ENCODE measurements at places on chromosomes 4 and X.

GRCh38 chrX:35622040-35622439, 176.1 kb upstream of the MAGEB16 start:
- DNase-seq, result no peak

DNA sequence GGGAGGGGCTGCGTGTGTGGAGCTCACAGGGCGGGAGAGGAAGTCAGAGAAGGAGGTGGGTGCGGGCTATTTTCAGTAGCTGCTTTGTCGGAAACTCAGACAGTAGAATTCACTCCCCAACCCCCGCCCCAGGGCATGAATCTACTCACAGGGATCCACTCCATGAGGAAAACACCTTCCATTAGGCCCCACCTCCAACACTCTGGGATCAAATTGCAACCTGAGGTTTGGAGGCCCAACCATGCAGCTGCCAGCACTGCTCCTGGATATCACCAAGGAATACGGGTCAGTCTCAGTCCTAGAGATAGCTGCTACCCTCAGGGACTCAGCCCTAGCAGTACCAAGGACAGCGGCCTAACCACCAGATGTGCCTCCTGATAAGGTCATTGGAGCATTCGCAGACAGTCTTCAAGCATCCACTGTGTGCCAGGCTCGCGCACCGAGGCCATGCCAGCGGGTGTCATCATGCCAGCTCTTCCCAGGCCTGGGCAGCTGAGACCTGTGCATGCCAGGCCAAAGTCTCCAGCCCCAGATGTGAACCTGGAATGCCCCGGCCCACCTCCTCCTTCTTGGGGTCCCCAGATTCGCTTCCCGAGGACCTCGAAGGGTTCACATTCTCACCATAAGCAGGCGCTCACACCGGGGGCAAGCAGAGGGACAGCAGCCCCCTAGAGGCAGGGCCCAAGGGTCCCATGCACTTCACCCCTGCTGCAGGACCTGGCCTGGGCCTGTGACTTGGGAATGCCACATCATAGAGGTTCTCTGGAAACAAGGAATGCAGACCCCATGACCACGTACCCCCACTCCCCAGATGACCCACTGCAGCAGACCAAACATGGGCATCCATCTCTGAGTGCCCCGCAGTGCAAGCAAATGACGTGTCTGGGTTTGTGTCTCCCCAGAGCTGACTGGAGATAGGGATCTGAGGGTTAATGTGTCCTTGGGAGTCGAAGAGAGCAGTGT, 102.3 kb downstream of the ADRA2C start:
- DNase-seq, result no peak

DNA sequence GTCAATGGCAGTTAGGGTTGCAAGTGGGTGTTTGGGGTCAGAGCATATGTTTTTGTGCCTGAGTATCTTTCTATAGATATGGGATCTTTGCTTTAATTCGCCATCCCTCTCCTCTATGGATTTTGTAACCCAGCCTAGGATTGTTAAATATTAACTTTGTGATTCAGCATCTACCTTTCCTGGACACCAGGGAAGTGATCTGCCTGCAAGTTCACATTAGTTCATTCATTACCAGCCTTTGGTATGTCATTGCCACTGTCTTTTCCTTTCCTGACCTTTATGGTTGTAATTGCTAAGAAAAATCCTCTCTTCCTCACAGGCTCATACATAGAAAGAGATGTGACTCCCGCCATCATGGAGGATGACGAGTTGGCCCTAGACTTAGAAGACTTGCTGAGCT, 73.8 kb downstream of the KIT start:
- no peak for DNase-seq

DNA sequence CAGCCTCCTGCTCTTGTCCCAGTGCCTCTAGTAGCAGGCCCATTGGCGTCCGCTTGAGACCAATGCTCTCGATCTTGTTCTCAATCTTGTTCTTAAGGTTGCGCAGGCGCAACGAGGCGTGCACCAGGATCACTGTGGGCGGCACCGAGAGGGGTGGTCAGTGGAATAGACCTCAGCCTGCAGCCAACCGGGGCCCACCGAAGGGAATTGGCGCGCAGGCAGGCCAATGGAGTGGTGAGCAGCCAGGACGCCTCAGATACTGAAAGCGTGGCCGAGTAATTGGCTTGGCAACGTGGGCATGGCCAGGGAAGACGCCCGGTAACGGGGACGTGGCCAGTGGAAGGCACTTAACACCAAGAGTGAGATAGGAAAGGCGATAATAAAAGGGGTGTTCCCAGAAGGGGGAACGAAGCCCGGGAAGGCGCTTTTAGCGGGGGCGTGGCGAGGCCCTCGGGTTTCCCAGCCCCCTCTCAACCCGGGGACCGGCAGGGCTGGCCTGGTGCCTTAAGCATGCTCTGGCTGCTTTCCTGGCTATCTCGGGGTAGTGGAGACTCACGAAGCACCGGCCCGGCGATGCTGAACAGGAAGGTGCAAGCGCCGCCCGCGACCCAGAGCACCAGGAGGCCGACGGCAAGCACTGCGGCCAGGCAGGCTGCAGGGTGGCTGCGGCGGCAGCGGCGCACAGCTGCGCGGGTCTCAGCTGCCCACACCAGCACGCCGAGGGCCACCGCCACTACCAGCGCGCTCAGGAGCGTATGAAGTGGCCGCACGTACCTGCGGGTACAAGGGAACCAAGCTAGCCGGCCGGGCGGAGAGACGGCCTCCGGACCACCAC, 1.7 kb downstream of the PRAF2 start:
- no peak for DNase-seq

- DNase-seq, result no peak
Measured at GRCh38 chr4:172648471-172648870, 520.1 kb upstream of the GALNT7 start.

DNA sequence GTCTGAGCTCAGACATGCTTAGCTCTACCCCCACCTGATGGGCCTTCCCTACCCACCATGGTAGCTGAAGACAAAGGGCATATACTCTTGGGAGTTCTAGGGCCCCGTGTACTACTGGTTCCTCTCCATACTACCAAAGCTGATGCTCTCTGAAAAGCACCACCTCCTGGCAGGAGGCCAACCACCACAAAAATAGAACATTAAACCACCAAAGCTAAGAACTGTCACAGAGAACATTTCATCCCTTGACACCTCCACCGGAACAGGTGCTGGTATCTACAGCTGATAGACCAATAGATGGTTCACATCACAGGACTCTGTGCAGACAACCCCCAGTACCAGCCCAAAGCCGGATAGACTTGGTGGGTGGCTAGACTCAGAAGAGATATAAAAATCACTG, 13.4 kb downstream of the EDA2R start:
- no peak for DNase-seq

DNA sequence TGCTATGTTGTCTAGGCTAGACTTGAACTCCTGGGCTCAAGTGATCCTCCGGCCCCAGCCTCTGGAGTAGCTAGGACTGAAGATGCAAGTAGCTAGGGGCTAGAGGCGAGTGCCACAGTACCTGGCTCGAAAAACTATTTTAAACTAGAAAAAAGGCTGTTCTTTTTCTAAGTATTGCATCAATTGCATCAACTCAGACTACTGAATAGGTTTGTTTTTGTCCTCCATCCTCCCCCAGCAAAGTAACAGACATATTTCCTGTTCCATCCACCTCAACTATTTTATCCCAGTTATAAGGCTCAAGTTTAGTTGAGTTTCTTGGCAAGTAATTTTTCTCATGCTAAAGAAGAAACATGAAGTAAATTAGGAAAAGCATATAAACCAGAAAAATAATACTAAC, 4.1 kb downstream of the SH3RF1 start:
- DNase-seq, result no peak

- DNase-seq, result no peak
Measured at GRCh38 chr4:175562111-175562510, 250.0 kb downstream of the GPM6A start.

DNA sequence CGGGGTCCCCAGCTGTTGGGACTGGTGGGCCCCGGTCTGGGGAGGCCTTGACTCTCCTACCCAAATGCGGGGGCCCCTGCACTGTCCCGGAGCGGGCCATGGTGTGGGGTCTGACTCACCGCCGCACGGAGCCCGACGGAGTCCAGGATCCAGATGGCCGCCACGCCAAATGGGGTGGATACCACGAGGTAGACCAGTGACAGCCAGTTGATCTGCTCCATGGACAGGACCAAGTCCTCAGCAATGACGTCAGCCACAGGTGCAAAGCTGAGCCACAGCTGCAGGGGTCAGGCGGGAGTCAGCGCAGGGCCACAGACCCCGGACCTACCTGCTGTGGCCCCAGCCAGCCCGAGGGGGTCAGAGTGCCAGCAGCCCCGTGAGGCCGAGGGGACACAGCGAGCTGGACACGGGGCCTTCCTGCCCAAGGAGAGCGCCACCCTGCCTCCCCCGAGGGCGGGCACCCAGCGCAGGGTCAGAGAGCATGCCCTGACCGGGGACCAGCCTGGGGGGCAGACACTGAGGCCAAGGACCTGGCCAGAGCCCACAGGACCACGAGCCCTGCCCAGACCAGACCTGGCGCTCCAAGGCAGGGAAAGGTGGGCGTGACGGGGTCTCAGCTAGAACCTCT, 2.4 kb downstream of the SLC49A3 start:
- DNase-seq, result no peak

DNA sequence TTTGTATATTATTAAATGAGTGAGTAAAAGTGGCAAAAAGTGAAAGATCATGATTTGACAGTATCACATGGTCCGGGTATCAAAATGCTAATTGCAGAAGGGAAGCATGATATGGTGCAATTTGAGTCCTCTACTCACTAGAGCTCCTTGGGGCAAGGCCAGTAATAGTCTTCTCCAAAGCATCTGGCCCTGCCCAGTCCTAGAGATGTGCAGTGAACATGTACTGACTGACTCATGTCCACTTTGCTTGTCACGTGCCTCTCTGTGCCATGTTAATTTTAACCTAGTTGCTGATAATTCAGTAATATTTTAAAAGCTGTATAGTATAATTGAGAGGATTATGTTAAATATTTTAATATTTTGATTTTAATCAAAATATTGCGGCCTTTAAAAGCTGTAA, 54.6 kb upstream of the TENM3 start:
- no peak for DNase-seq

GRCh38 chr4:34534916-34535315, 1709.4 kb downstream of the ARAP2 start:
- DNase-seq, result no peak

DNA sequence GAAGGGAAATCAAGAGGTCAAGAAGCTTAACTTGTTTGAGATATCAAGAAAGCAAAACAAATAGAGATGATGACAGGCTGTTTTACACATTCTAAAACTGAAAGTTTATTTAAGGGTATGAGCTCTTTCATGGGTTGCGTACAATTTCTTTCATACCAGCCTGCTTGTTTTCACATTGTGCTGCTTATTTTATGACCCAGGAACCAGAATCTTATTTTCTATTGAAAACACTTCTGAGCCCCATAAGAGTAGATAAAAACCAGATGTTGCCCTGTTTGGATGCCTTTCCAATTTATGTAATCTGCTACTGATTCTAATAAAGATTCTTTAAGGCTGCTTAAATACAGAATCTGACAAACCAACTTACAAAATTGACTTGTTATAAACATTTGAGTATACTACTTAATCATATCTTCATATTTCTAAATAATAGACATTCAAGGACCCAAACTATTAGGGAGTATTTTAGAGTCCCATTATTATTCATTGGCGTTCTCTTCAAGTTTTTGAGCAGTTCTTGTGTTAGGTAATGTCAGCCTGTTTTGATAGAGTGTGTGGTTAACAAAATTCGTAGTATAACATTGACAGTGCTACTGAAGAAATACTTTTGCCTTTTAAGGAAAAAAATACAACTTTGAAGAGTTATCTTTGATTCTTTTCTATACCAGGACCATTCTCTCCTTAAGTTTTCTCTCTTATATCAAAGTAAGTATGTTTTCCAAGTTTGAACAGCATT, 74.4 kb downstream of the PDLIM5 start:
- no peak for DNase-seq

DNA sequence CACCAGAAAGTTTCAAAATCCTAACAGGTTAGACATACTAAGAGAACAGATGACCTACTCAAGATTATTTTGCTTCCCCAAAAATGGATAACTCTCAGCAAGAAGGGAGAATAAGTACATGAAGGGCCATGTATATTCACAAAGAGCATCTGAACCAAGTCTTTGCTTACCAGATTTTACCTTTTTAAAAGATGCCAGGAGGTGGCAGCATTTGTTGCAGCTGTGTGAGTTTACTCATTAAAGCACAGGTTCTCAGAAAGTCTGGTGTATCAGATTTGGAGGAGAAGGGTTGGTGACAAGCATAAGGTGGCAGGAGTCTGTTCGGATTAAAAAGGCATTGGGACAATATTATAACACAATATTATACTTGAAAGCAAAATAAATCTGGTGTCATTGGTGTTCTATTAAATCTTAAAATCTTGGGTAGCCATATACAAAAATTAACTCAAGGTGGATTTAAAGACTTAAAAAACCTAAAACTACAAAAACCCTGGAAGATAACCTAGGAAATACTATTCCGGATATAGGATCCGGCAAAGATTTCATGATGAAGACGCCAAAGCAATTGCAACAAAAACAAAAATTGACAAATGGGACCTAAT, 51.3 kb upstream of the NFKB1 start:
- DNase-seq, result no peak

DNA sequence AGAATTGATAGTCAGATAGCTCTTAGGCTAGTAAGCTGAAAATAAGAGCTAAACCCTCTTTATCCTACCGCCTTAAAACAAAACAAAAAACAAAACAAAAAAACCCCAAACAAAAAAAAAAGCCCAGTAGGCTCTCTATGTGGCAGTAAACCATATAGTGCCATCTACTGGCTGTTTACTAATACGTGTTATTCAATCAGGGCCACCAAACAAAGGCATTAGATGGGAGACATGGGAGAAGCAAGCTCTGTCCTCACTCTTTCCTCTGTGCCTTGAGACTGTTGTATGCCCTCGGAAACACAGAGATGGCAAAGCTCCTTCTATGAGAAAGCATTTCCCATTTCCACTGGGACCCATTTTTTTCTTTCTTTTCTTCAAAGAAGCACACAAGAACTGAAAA, 148.8 kb upstream of the MID1 start:
- DNase-seq, result no peak

GRCh38 chrX:34218063-34218462, 85.9 kb upstream of the FAM47A start:
- no peak for DNase-seq

GRCh38 chrX:118016422-118016821, 100.2 kb downstream of the KLHL13 start:
- DNase-seq, result no peak

GRCh38 chrX:9429767-9430166, 35.1 kb upstream of the TBL1X start:
- no peak for DNase-seq

- no peak for DNase-seq
Measured at GRCh38 chrX:149718757-149719156, 6.9 kb downstream of the MAGEA11 start.

GRCh38 chr4:129179276-129179675, 83.3 kb downstream of the C4orf33 start:
- no peak for DNase-seq

DNA sequence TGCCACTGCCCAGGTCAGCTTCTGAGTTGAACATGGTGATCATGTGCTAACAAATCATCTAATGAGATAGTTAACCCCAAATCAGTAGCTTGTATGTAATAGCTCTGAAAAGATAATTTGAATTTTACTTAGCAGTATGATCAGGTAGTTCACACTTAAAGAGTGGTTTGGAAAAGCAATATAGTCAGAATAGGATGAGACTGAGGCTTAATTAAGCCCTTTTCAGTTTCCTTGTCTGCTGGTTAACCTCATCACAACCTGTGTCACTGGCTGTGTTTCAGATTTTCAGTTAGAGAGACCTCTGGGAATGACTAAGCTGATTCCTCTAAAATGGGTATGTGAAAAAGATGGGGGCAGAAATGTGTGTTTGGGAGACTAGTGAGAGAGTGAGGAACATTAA, 38.1 kb downstream of the GPR174 start:
- no peak for DNase-seq
